Activated naive CD4-positive, alpha-beta T cell treated with anti-CD3 and anti-CD28 coated beads, Interleukin-2, amount 50 U/mL, for 72 hours (primary cell): ENCODE measurements at places on chromosomes 1 and 21. TPM values are rescaled to one million over a fixed set of nuclear protein-coding genes. Genes with fewer than 3 reads are reported as not detected.

GRCh38 chr1:158149577-158150269 is 31.0 kb upstream of the CD1D start:
- peak; percentile 67 for DNase-seq

GRCh38 chr1:5819391-5820025 is 172.7 kb downstream of the NPHP4 start:
- no peak for DNase-seq

GRCh38 chr1:1432951-1433803 is 2.3 kb upstream of the VWA1 start:
- no peak for DNase-seq

CLCNKB gene
- total RNA-seq: not detected

- peak; percentile 88 for DNase-seq
Observed at GRCh38 chr1:161314201-161314981, at the start of gene SDHC. SDHC (plus strand) TSS chr1:161314381; CDS start chr1:161314406, 25 bp downstream.

CFHR3 gene
- total RNA-seq: not detected

DNA sequence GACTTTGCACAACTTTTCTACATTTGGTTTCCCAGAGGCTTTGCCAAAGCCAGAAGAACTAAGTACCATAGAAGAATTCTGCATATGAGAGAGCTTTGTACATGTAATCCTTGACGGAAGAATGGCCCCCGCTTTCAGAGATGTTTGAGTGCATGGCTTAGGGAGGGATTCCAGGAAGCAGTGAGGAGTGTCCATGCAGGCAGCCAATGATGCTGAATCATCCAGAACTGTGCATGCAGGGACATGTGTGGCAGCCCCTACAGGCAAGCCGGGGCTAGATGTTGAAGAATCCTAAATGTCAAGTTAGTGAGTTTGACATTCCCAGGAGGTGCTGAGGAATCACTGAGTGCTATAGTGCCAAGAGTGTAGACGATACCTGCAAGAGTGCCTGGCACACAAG is 9.9 kb upstream of the HAO2 start:
- no peak for DNase-seq

CASZ1 gene
- 1.8 TPM for total RNA-seq

- no peak for DNase-seq
Observed at GRCh38 chr1:246279402-246279801, 227.7 kb downstream of the SMYD3 start.

DNA sequence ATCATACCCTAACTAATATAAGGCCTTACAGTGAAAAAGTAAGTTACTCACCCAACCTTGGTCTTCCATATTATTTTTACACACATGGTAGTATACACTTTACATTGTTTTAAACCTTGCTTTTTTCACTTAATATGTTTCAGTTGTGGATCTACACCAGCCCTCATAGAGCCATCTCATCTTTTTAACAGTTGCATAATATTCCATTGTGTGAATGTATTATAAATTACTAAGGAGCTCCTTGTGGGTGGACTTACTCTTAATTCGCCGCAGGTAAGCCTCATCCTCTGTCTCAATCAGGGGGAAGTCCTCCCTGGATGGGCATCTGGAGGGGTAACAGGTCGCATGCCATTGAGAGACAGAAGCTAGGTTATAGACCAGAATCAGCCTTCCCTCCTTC is 13.2 kb downstream of the RXFP4 start:
- DNase-seq: no peak

DNA sequence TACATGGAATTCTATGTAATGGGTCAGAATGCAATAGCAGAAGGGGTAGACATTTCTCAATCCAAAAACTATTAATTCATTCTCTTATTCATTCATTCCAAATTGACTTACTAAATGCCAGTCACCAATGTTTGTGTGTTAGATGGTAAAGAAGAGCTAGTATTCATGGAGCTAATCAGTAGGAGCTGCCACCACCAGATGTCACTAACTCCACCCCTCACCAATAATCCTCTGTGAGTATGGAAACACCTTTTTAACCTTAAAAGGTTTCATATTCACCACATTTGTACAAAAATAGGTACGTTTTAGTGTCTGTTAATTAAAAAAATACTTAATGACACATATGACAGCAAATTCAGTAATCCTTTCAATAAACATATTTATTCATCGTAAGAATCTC is 131.8 kb upstream of the PKN2 start:
- no peak for DNase-seq

- no peak for DNase-seq
Observed at GRCh38 chr21:36092681-36093080, 22.9 kb downstream of the CBR1 start.

DNA sequence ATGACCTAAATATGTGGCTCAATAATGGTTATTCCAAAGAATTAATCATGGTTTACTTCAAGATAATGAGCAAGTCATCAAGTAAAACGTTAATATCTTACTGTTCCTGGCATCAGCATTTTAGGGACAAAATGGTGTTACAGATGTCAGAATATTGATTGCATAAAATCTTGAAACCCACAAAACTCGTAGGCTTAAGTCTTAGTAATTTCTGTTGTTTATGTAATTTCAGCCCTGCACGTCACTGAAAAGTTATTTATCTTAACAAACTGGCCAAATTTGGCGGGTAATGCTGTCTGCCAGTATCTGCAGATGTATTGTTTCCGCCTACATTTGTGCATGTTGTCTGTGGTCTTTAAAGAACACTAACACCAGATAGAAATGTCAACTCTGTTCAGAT is 25.8 kb downstream of the CDC7 start:
- DNase-seq: no peak

- DNase-seq: no peak
Observed at GRCh38 chr1:167881069-167881468, 32.9 kb downstream of the ADCY10 start.

WNT3A gene
- not detected for total RNA-seq

GRCh38 chr1:150552911-150553289 is 3.7 kb downstream of the ADAMTSL4 start:
- DNase-seq: no peak

- DNase-seq: no peak
Observed at GRCh38 chr1:233654658-233655280, 40.9 kb downstream of the KCNK1 start.

DNA sequence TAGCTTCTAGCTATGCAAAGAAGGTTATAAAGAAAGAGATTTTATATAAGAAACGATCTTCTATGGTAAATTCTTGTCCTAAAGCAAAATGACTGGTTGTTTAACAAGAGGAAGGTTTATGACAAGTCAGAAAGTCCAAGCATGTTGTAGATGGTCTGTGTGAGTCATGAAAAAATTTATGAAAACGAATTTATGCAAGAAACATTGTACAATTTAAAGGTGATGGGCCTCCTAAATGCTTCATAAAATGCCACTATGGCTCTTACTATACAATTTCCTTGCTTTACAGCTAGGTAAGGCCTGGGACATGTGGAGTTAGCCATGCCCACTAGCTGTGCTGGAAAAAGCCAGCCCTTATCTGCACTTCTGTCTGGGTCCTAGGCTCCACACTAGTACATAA is 125.4 kb downstream of the PTGER3 start:
- DNase-seq: no peak

LDLRAD1 gene
- total RNA-seq: not detected

MIXL1 gene
- 0.27 TPM for total RNA-seq

GBP7 gene
- not detected for total RNA-seq

GBP4 gene
- total RNA-seq: 32.5 TPM
